ENCODE measurements at places on chromosomes 1 and 21. TPM values are rescaled to one million over a fixed set of nuclear protein-coding genes. Genes with fewer than 3 reads are reported as not detected.

The HSD11B1 gene
- total RNA-seq = not detected

The ETV3L gene
- not detected for total RNA-seq

DNA sequence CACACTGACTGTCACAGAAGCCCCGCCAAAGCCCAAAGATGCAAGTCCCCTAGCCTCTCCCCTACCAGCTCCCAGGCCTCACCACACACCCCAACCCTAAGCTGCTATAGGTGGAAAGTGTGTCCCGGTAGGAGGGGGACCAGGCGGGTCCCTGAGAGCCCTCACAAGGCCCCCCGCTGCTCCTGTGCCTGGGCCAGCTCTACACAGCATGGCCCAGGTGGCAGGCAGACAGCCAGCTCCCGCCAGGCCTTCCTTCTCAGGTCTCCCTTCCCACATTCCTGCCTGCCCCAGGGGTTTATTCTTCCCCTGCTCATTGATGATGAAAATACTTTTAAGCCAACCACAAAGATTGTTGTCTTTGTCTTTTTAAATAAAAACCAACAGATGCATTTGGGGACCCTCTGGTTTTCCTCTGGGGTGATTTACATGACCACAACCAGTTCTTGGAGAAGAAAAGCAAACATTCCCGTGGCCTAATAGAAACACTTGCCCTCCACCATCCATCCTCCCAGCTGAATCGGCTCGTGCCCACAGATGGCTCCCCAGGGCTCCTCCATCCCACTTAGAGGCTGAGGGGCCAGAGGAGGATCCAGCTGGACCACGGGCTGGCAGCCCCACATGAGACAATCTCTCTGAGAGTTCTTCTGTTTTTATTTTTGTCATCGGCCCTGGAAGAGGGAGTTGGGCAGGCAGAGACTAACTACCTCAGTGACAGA lies 93.1 kb downstream of the DMRTB1 start:
- no peak for DNase-seq

DNA sequence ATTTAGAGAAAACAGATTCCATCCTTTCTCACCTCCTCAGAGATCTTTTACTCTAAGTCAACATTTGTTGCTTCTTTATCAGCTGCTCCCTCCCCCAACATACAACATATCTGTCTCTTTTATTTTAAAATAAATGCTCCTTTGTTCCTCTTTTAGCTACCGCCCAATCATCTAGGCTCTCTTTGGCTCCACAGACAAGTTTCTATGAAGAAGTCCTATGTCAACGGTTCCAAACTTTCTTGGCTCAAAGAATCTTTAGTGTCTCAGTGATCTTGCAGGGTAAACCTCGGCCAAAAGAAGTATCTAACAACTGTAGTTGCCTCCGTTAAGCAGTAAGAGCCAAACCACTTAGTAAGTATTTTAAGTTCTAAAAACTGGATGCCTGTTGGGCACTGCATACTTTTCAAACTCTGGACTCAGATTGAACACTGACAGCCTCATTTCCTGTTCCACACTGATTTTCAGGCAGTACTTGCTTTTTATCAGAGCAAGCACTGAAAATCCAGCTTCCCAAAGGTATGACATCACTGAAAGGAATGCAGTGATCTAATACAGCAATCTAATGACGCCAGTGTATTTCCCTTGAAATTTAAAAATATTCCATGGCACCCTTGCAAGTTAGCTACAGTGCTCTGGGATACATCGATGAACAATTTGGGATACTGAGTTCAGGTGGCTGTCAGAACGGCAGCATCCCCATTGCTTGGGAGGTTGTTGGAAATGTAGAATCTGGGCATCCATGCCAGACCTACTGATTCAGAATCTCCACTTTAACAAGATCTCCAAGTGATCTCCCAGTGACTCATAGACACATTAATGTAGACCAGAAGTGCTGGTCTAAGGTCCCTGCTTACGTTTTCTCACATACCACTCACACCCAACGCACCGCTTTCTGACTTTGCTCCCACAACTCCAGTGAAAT lies 26.8 kb downstream of the EGLN1 start:
- no peak for DNase-seq

Data from activated CD8-positive, alpha-beta T cell treated with anti-CD3 and anti-CD28 coated beads, Interleukin-2, amount 10 ng/mL, durations not matched to agents 7 days and 5 days (primary cell).